Activated naive CD8-positive, alpha-beta T cell treated with anti-CD3 and anti-CD28 coated beads, Interleukin-2, amount 50 U/mL, for 16 hours (primary cell): ENCODE measurements at places on chromosomes 7 and 10.

- peak; percentile 34 for DNase-seq
Observed at GRCh38 chr7:2709553-2710285, 21.7 kb downstream of the AMZ1 start.

DNA sequence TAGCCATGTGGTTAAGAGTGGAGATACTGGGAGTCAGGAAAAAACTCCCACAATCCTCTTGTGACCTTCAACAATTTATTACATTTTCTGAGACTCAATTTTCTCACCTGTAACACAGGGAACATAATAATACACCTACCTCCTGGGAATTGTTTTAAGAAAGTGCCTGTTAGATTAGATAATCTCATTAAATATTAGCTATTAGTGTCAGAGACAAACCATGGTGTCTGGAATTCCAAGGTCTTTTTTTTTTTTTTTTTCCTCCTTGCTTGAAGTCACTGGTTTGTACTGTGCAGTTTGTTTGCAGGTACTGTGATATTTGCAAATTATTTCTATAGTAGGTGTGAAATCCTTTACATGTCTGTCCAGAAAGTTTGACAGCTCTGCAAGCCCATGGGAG is 806.1 kb downstream of the DNAJB9 start:
- no peak for DNase-seq

GRCh38 chr7:27247000-27247399 is 4.4 kb downstream of the EVX1 start:
- DNase-seq: no peak

GRCh38 chr7:48300301-48300700 is 129.0 kb downstream of the ABCA13 start:
- DNase-seq: no peak

- no peak for DNase-seq
Observed at GRCh38 chr10:97726636-97727178, 10.2 kb upstream of the ZFYVE27 start.

DNA sequence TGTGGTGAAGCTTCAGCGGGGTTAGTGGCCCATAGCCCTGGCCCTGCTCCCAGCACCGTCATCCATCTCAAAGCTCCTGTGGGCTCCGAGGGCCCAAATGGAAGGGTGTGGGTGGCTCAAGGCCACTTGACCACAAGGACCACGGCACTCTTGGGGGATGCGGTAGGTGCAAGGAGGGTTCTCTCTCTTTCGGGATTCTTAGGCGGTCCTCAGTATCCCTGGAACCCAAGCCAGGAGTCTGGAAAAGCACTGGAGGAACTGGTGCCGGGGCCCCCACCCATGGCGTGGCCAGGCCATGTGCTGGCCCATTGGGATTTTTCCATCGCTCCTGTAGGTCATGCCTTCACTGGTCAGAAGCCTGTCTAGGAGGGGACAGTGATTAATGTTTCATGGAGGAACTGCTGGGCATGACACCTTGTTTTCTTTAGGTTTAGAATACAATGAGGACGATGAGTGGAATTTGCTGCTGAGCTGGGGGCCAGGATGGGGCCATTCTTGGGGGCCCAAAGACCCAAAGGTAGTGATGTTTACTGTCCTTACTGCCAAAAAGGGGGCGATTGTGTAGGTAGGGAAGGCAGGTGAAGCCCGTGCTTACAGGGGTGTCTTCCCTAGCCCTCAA is 16.7 kb downstream of the AQP1 start:
- no peak for DNase-seq

GRCh38 chr10:80529604-80530003 is 8.1 kb upstream of the SH2D4B start:
- DNase-seq: no peak

GRCh38 chr10:116654816-116655215 is 34.1 kb downstream of the PNLIPRP2 start:
- DNase-seq: no peak

DNA sequence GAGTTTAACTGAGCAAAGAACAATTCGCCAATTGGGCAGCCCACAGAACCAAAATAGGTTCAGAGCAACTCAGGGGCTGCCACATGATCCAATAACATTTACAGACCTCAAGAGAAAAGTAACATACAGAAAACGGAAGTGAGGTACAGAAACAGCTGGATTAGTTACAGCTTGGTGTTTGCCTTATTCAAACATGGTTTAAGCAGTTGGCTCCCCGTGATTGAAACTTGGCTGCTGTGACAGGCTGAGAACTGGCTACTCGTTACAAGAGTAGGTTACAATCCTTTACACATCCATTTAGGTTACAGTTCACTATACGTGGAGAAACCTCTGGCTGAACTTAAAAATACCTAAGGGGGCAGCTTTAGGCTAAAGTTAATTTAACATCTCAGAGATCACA is 673.1 kb upstream of the PHF14 start:
- DNase-seq: no peak

- DNase-seq: no peak
Observed at GRCh38 chr10:70354556-70354955, 27.9 kb downstream of the LRRC20 start.

DNA sequence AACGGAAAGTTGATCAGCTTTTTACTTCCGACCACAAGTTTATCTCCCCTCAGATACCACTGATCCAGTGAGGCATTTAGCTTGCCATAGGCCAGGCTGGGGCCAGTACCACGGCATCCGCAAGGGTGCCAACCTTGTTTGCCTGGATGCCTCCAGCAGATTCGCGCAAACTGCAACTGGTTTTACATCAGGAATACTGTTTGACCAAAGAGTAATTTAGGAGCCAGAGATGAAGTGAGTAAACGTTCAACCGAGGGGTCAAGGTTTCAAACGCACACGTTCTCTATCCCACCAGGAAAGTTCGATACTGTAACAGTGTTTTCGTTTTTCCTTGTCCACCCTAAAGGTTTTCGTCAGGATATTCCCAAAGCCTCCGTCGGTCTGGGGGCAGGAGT is 266 bp upstream of the MDFIC start:
- DNase-seq: no peak

DNA sequence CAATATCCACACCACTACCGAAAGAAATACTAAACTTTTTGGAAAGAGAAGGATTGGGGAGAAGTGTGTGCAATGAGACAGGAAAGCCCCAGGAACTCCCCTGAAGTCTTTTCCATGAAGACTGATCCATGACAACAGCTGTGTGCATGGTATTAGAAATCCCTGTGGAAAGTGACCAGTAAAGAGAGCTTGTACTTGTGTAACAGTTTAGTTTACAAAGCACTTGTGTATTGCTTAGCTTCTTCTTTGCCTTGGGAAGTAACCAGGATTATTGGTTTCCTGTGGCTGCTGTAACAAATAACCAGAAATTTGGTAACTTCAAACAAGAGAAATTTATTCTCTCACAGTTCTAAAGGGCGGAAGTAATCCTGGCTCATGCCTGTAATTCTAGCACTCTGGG is 18.8 kb downstream of the TFAM start:
- DNase-seq: no peak

- DNase-seq: no peak
Observed at GRCh38 chr7:24739306-24739705, 18.0 kb downstream of the GSDME start.

DNA sequence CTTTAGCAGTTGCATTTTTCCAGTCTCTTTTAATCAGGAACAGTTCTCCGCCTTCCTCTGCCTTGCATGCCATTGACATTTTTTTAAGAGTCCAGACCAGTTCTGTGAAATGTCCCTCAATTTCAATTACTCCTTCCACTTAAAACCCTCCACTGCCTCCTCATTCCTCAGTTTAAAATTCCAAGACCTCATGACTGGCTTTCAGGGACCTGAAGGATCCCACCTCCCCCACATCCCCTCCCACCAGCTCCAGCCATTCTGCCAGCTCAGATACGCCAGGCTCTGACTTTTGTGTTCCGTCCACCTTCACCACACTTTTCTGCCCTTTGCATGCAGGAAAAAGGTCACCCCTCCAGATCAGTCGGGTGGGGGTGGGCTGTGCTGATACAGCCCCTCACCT is 8.7 kb downstream of the TNRC18 start:
- DNase-seq: no peak

- DNase-seq: no peak
Observed at GRCh38 chr10:12041766-12042408, 722 bp downstream of the UPF2 start.

DNA sequence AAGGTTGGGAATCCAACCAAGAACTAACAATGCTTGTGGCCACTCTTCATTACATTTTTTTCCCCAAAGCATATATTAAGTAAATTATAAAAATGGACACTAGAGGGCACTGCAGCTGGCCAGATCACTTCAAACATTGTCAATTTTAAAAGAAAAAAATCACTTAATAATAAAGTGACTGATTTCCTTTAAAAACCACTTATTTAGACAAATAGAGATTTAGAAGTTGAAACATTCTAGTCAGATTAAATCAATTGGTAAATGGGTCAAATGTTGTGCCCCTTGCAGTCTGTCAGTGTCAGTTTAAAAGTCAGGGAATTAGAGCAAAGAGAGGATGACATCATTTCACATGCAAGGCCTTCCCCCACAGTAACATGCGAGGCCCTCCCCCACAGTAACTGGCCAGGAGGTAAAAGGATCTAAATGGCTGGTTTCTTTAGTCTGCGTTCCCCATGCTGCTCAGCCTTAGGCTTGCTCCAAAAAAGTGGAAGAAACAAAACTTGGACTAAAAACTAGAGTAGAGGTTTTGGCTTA is 177.9 kb downstream of the SKAP2 start:
- no peak for DNase-seq

GRCh38 chr10:69969977-69970376 is 82.7 kb upstream of the MACROH2A2 start:
- DNase-seq: no peak
